NCI-H345 (cell line): ENCODE measurements at places on chromosomes 11 and 22.

DNA sequence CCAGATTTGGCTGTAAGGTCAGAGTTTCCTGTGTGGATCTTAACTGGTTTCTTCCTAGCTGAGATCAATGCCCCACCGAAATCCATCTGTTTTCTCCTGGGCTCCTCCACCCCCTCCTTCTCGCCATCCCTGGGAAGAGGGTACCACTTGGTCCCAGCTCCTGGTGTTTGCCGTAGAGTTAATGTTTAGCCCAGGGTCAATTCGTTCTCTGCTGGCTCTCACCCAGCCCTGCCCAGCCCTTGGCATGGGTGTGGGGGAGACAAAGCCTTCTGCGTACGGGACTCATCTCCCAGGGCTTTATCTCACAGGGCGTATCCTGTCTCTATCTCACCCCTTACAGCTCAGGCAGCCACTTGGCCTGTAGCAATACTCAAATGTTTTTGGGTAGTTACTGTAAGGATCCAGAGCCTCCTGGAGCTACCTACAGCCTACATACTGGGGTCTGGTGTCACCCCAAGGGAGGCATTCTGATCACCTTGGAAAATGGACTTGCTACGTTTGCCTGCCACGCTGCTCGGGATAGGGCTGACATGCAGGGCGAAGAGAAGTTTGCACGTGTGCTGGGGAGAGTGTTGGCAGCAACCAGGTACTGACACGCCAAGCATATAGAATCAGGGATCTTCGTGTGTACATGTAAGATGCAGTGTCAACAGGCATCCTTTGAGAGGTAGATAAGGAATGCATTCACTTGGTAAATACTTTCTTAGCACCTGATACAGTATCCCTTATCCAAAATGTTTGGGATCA, 66.1 kb downstream of the SCN3B start:
- no peak for DNase-seq

GRCh38 chr11:118473537-118473936, 37.2 kb downstream of the KMT2A start:
- no peak for DNase-seq

- no peak for DNase-seq
Measured at GRCh38 chr11:10490398-10491241, 35.6 kb downstream of the AMPD3 start.

DNA sequence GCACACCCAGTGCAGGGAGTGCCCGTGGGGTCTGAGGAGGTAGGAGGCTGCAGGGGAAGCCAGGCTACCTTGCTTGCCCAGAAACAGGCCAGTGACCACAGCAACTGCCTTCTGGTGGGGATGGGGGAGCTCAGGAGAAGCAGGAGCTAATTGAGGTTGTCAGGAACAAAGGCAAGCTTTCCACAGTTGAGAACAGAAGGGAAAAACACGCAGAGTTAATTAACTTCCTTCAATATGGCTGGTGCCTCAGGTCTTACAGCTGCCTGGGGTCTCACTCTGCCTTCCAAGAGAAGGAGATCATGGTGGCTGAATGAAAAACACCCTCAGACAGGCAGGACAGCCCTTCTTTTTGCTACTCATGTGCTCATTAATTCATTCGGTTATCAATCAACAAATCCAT, 127.9 kb upstream of the SYT13 start:
- no peak for DNase-seq

- no peak for DNase-seq
Measured at GRCh38 chr11:128720522-128720985, 26.7 kb downstream of the FLI1 start.
